Amniotic stem cell (primary cell): ENCODE measurements at places on chromosomes 16 and 17.

- DNase-seq, result no peak
Measured at GRCh38 chr16:84286578-84287240, 8.0 kb upstream of the WFDC1 start.

DNA sequence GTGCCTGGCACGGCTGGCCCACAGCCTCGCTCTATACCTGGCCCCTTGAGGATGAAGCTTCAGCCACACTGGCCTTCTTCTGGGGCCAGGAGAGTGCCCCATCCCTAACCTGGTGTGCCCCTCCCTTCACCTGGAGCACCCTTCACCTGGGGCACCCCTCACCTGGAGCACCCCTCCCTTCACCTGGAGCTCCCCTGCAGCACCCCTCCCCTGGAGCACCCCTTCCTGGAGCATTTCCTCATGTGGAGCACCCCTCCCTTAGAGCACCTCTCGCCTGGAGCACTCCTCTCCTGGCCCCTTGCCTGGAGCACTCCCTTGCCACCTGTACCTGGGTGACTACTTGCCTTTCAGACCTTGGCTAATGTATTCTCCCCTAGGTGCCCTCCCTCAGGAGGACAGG is 2.4 kb upstream of the FBXL16 start:
- DNase-seq, result no peak

DNA sequence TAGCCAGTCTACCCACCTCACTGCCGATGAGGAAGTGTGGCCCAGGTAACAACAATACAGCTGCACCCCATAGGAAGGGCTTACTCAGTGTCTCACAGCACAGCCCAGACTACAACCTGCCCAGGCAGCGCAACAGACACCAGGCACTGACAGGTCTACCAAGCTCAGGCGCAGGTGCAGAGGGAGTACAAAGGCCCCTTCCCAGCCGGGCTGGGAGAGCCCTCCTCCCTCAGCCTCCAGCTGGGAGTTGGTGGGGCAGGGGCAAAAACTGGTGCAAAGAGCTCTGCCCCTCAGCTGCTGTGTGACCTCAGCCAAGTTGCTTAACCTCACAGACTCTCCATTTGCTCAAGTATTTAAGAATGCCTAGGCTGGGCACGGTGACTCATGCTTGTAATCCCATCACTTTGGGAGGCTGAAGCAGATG is 112.6 kb upstream of the LHX1 start:
- no peak for DNase-seq

- no peak for DNase-seq
Measured at GRCh38 chr17:48625495-48626244, 488 bp downstream of the HOXB9 start.

- no peak for DNase-seq
Measured at GRCh38 chr16:22189473-22190080, 16.5 kb upstream of the EEF2K start.

GRCh38 chr16:67848118-67848517 is 625 bp upstream of the CENPT start:
- no peak for DNase-seq

- no peak for DNase-seq
Measured at GRCh38 chr17:47686276-47686635, 7.7 kb upstream of the TBKBP1 start.

DNA sequence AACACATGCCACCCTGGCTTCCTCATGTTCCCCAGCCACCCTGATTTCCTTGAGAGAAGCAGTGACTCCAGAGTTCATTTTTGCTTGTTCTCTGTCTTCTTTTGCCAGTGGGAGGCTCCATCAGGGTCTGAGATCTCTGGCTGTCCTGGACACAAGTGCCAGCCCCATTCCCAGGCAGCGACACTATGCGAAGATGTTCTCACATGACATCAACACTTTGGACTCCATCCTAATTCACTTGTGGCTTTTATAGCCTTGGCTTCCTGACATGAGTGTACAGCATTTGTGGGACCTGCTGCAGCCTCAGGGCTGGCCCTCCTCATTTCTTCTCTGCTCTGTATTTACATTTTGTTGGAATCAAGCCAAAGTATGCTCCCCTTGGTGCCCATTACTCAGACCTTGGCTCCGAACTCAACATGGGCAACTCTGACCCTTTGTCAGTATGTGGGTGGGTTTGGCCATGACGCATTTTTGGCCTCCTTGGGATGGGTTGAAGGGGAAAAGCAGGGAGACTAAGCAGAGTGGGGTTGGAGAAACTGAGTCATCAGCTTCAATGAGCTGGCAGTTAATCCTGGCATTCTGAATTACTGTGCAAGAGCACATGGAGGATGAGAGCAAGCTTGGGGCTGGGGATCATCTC is 119.0 kb upstream of the EEF2KMT start:
- DNase-seq, result no peak

- no peak for DNase-seq
Measured at GRCh38 chr17:82799591-82799990, 40.2 kb downstream of the ZNF750 start.

DNA sequence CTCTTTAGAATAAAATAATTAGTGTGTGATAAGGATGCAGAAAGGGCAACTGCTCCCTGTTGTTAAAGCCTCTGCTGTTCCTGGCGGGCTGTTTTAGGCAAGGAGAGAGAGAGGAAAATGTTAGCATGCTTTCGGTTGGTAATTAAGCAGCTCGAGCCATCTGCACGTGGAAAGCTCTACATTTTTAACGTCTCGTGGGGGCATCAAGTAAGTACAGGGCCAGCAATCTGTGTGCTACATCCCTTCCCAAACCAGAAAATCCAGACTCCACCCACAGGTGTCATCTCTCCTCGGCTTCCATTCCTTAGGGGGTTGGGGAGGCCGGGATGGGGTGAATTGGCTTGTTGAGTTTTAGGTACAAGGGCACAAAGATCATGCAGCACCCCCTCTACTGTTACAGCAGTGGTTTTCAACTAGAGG is 62.4 kb upstream of the MARCHF10 start:
- DNase-seq, result no peak

DNA sequence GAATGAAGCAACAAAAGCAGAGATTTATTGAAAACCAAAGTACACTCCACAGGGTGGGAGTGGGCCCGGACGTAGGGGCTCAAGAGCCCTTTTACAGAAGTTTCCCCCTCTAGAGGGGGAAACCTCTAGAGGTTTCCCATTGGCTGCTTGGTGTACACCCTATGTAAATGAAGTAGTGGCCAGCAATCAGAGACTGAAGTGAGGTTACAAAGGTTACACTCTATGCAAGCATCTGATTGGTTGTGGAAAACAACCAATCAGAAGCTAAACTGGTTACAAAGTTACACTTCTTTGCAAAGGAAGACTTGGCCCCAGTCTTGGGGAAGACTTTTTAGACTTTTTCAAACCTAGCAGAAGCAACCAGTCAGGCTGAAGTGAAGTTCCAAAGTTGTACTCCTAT is 27.1 kb downstream of the CRAMP1 start:
- no peak for DNase-seq

GRCh38 chr17:77694391-77695363 is 263.8 kb upstream of the TNRC6C start:
- no peak for DNase-seq

DNA sequence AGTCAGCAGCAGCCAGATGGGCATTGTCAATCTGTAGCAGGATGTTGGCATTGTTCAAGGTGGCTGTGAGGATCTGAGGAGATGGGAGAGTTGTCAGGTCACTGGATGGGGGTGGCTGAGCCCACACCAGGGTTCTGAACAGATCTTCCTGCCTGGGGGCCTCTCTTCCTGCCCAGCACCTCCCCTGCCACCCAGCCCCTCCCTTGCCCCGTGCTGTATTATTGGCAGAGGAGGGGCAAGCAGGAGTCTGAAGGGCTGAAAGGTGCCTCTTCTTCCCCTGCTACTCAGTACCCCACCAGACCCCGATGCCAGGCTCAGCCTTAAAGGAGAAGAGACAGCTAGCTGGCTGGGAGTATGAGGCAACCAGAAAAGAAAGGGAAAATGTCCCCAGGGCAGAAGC is 93.0 kb downstream of the GOSR1 start:
- no peak for DNase-seq

DNA sequence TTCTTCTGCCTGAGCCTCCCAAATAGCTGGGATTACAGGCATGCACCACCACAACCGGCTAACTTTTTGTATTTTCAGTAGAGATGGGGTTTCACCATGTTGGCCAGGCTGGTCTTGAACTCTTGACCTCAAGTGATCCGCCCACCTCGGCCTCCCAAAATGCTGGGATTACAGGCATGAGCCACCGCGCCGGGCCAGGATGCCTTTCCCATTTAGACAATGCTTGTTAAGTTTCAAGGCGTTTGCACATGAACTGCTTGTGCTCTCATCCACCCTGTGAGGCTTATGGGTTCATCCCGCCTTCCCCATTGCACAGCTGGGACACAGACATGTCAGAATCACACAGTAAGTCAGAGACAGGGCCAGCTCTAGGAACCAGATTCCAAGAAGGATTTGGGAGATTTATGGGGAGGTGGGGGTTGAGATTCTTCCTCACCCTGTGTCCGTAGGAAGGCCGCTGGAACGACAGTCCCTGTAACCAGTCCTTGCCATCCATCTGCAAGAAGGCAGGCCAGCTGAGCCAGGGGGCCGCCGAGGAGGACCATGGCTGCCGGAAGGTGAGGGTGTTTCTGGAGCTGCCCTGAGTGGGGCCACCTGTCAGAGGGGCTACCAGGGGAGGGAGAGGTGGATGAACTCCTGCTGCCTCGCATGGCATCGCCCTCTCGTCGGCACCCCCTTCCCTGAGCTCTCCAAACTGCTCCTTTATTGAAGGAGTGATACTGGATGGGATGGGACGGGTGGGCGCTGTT is 46.3 kb downstream of the MRC2 start:
- DNase-seq, result no peak
